CD8-positive, alpha-beta memory T cell (primary cell): ENCODE measurements at places on chromosomes 2 and 18.
A peak's percentile ranks its signal among the peaks of the same experiment; 100 is the strongest.

DNA sequence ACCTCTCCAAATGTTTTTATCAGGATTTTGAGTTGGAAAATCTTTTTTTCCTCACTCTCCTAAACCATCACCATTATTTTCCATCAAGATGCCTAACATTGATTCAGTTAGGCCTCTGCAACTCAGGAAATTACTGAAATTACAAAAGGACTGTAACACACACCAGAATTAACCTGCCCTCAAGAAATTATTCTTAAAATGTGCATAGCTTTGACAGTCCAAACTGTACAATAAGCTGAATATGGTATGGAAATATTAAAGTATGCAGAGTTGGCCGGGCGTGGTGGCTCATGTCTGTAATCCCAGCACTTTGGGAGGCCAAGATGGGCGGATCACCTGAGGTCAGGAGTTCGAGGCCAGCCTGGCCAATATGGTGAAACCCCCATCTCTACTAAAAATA lies 50.2 kb upstream of the PHLPP1 start:
- no peak for DNase-seq

GRCh38 chr2:66548422-66548821 lies 113.5 kb downstream of the MEIS1 start:
- DNase-seq: no peak

GRCh38 chr2:200306196-200306930 lies at the start of gene SPATS2L:
Gene SPATS2L (plus strand): TSS chr2:200306693. CDS start chr2:200389245, 82,552 bp downstream.
- peak; percentile 57 for DNase-seq

GRCh38 chr2:8168022-8168717 lies 513.7 kb upstream of the ID2 start:
- DNase-seq: no peak

GRCh38 chr2:139730197-139730596 lies 950.0 kb upstream of the NXPH2 start:
- DNase-seq: no peak

GRCh38 chr18:63994783-63995399 lies 25.0 kb downstream of the SERPINB8 start:
- peak; percentile 29 for DNase-seq

GRCh38 chr2:203164311-203164935 lies 74.4 kb upstream of the CYP20A1 start:
- no peak for DNase-seq
